ENCODE measurements at places on chromosomes 5 and 9. TPM values are rescaled to one million over a fixed set of nuclear protein-coding genes. Genes with fewer than 3 reads are reported as not detected.
A peak's percentile ranks its signal among the peaks of the same experiment; 100 is the strongest.

The INSL4 gene
- not detected for total RNA-seq

The FAM78A gene
- total RNA-seq: 93.5 TPM

The MSX2 gene
- total RNA-seq: not detected

The CPEB4 gene
- total RNA-seq: 18.3 TPM

The TLX3 gene
- total RNA-seq: not detected

The PHF24 gene
- total RNA-seq: not detected

The SMIM15 gene
- total RNA-seq: 33.1 TPM

The PCDHGC4 gene
- total RNA-seq: not detected

The PCDHA6 gene
- total RNA-seq: not detected

The RPL37 gene
- total RNA-seq: 2,406 TPM

The FRMPD1 gene
- not detected for total RNA-seq

DNA sequence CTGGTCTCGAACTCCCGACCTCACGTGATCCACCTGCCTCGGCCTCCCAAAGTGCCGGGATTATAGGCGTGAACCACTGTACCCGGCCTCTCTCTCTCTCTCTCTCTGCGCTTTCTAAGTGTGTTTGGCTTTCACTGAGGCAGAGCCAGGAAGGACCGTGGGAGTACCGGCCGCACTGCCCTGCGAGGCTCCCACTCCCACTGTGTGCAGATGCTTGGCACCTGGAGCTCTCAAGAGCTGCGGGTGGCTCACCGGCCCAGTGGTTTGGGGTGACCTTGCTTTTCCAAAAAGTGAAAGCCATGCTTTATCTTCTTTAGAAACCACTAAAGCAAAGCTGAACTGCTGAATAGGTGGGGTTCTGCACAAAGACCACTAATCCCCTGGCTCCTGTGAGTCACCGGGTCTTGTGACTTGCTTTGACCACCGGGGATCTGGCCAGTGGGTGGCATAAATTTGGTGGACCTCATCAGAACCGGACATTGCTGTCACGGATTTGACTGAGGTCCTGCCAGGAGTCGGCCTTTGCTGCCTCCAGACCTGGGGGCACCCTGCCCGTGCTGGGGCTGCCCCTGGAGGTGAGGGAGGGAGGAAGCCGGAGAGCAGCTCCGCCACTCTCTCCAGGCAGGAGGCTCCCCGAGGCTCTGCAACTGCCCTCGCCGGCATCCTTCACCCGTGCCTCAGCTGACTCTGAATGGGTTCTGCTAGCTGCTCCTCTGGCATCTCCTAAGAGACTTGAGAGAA is 228.9 kb downstream of the FANCC start:
- H3K27ac ChIP-seq: no peak overlapping the region
- H3K4me1 ChIP-seq: no peaks in the 10 kb centered on the region
- no peaks in the 10 kb centered on the region for H3K36me3 ChIP-seq
- no peak overlapping the region for H3K4me3 ChIP-seq

GRCh38 chr5:146860213-146860893 is 18.2 kb downstream of the PPP2R2B start:
- H3K27me3 ChIP-seq: no peaks in the 10 kb centered on the region
- no peak overlapping the region for H3K27ac ChIP-seq
- DNase-seq: no peak
- no peak overlapping the region for H3K4me3 ChIP-seq
- H3K4me1 ChIP-seq: no peaks in the 10 kb centered on the region
- no peaks in the 10 kb centered on the region for H3K36me3 ChIP-seq

DNA sequence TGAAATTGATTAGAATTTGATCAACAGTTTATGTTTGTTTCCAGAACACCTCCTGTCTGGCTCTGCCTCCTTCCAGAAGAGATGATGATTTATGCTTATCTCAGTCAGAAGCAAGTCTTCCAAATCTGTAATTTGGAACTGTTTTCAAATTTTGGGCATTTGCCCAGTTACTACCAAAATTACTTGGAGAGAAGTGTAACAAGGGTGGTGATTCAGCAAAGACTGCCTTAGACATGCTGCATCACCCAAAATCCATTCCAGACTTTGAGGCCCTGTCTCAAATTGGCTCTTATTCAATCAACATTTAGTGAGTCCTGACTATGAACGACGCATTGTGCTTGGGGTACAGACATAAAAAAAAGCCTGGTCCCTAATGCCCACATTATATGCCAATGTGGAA is 89.4 kb downstream of the SH3TC2 start:
- H3K36me3 ChIP-seq: no peaks in the 10 kb centered on the region
- no peaks in the 10 kb centered on the region for H3K27me3 ChIP-seq
- H3K4me3 ChIP-seq: no peak overlapping the region
- DNase-seq: no peak
- no peak overlapping the region for H3K27ac ChIP-seq

- no peaks in the 10 kb centered on the region for H3K4me1 ChIP-seq
- DNase-seq: no peak
- H3K36me3 ChIP-seq: no peaks in the 10 kb centered on the region
- H3K27ac ChIP-seq: no peak overlapping the region
- H3K4me3 ChIP-seq: no peak overlapping the region
- no peaks in the 10 kb centered on the region for H3K27me3 ChIP-seq
Observed at GRCh38 chr9:4774209-4774608, 18.5 kb upstream of the RCL1 start.

- no peaks in the 10 kb centered on the region for H3K36me3 ChIP-seq
- no peak overlapping the region for H3K4me3 ChIP-seq
- H3K27ac ChIP-seq: no peak overlapping the region
- DNase-seq: no peak
- H3K4me1 ChIP-seq: no peaks in the 10 kb centered on the region
Observed at GRCh38 chr5:122545986-122546385, 228.9 kb upstream of the SNX2 start.

- H3K36me3 ChIP-seq: no peaks in the 10 kb centered on the region
- peak; percentile 52 for DNase-seq
- no peak overlapping the region for H3K4me3 ChIP-seq
- no peak overlapping the region for H3K27ac ChIP-seq
- H3K27me3 ChIP-seq: peaks cover 12% of the 10 kb centered on the region
Observed at GRCh38 chr5:136082390-136083193, 50.1 kb upstream of the SMAD5 start.

- H3K4me3 ChIP-seq: peak overlapping the region; percentile 55
- H3K27ac ChIP-seq: peak overlapping the region; percentile 60
Observed at GRCh38 chr9:134136996-134137299, 1.1 kb downstream of the WDR5 start.

- H3K27ac ChIP-seq: no peak overlapping the region
- no peaks in the 10 kb centered on the region for H3K36me3 ChIP-seq
- H3K4me1 ChIP-seq: no peaks in the 10 kb centered on the region
- H3K27me3 ChIP-seq: no peaks in the 10 kb centered on the region
Observed at GRCh38 chr5:108259306-108259705, 122.6 kb downstream of the FBXL17 start.

- no peak overlapping the region for H3K27ac ChIP-seq
- H3K4me1 ChIP-seq: no peaks in the 10 kb centered on the region
- H3K27me3 ChIP-seq: no peaks in the 10 kb centered on the region
- H3K36me3 ChIP-seq: no peaks in the 10 kb centered on the region
- DNase-seq: no peak
- no peak overlapping the region for H3K4me3 ChIP-seq
Observed at GRCh38 chr5:164301708-164302107, 796.3 kb downstream of the MAT2B start.

GRCh38 chr5:168186289-168187074 is 105.0 kb upstream of the WWC1 start:
- H3K27ac ChIP-seq: no peak overlapping the region
- no peak overlapping the region for H3K4me3 ChIP-seq
- H3K4me1 ChIP-seq: no peaks in the 10 kb centered on the region
- H3K27me3 ChIP-seq: no peaks in the 10 kb centered on the region
- DNase-seq: no peak

- H3K36me3 ChIP-seq: no peaks in the 10 kb centered on the region
- H3K27me3 ChIP-seq: no peaks in the 10 kb centered on the region
- no peak for DNase-seq
- no peak overlapping the region for H3K4me3 ChIP-seq
Observed at GRCh38 chr5:132459983-132460838, 30.4 kb downstream of the IRF1 start.

- H3K27me3 ChIP-seq: no peaks in the 10 kb centered on the region
- H3K36me3 ChIP-seq: no peaks in the 10 kb centered on the region
- H3K27ac ChIP-seq: no peak overlapping the region
- no peak for DNase-seq
- H3K4me3 ChIP-seq: no peak overlapping the region
Observed at GRCh38 chr5:95440825-95441224, 49.7 kb downstream of the FAM81B start.

- DNase-seq: no peak
- H3K4me3 ChIP-seq: no peak overlapping the region
- peaks cover 30% of the 10 kb centered on the region for H3K4me1 ChIP-seq
- H3K27me3 ChIP-seq: no peaks in the 10 kb centered on the region
- no peaks in the 10 kb centered on the region for H3K36me3 ChIP-seq
Observed at GRCh38 chr9:112007575-112008240, 111.1 kb downstream of the UGCG start.

DNA sequence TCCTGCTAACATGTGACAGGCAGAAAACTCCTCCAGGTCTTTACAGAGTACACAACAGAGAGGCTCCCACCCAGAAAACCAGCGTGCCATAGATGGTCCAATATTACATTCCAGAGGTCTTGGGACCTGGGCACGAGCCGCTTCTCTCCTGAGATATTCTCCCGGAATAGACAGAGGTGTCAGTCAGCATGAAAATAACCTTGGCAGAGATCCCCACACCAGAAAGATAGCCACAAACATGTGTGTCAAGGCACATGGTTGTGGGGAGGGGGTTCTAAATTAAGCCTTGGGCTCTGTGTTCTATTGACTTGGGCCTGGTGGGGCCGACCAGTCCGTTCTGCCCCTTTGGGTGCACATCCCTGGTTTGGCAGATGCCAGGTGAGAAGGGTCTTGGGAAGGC is 78.4 kb downstream of the BOD1 start:
- DNase-seq: no peak
- no peaks in the 10 kb centered on the region for H3K4me1 ChIP-seq
- H3K4me3 ChIP-seq: no peak overlapping the region
- no peaks in the 10 kb centered on the region for H3K27me3 ChIP-seq
- no peaks in the 10 kb centered on the region for H3K36me3 ChIP-seq

GRCh38 chr5:153551537-153552079 is 61.1 kb downstream of the GRIA1 start:
- no peaks in the 10 kb centered on the region for H3K36me3 ChIP-seq
- H3K4me3 ChIP-seq: no peak overlapping the region
- no peak overlapping the region for H3K27ac ChIP-seq

- no peaks in the 10 kb centered on the region for H3K27me3 ChIP-seq
- no peak overlapping the region for H3K4me3 ChIP-seq
- H3K4me1 ChIP-seq: no peaks in the 10 kb centered on the region
- H3K36me3 ChIP-seq: no peaks in the 10 kb centered on the region
- no peak for DNase-seq
- H3K27ac ChIP-seq: no peak overlapping the region
Observed at GRCh38 chr9:3455094-3455493, 70.7 kb downstream of the RFX3 start.
